ENCODE measurements at places on chromosomes 6 and 20.
A peak's percentile ranks its signal among the peaks of the same experiment; 100 is the strongest.

GRCh38 chr6:110661414-110661813 lies 153.9 kb downstream of the CDK19 start:
- no peak for DNase-seq

DNA sequence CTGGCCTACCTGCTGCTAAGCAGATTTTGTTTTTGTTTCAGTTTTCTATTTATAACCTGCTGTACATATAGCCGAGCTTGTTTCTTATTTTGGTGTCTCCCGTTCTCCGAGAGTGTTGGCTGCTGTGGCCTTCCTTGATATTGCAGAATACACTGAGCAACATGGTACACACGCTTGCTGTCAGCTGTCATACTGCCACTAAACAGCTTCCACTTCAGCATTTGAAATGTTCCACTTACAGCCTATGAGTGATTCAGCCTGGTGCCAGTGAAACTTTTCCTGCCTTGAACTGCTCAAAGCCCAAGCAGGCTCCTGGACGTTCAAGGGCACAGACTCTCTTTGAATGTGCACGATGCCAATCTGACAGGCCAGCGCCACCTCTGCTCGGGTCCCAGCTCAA lies 87.1 kb downstream of the PSMG4 start:
- no peak for DNase-seq

- DNase-seq: no peak
These were observed 277.5 kb downstream of the PTPRK start for GRCh38 chr6:128242765-128243403.

- no peak for DNase-seq
These were observed 303.9 kb downstream of the FOXC1 start for GRCh38 chr6:1913577-1913976.

- DNase-seq: no peak
These were observed 210.5 kb downstream of the MOXD1 start for GRCh38 chr6:132190815-132191175.

- no peak for DNase-seq
These were observed 20.9 kb downstream of the EZR start for GRCh38 chr6:158798311-158798710.

GRCh38 chr6:97394160-97394748 lies 111.2 kb upstream of the MMS22L start:
- peak; percentile 6 for DNase-seq

DNA sequence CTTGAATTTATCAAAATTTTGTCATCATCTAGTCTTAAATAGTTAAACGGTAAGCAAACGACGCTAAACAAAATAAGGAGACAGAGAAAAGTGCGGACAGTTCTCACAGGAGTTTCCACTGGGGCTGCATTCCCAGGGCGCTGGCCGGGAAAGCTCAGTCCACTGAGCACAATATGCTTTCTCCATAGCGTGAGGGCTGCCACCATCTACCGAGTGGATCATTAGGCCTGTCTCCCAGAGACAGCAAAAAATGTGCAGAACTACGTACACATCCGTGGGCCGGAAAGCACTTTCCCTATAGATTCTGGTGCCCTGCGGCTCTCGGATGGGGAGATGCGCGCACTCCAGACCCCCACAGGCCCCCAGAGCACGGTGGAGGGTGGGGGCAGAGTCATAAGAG lies 84.9 kb downstream of the THBS2 start:
- DNase-seq: no peak

Measured in substantia nigra (tissue), 51 donors.